ENCODE measurements at places on chromosomes 5 and 9.

GRCh38 chr9:107260437-107261081 is 22.5 kb upstream of the RAD23B start:
- DNase-seq: no peak

DNA sequence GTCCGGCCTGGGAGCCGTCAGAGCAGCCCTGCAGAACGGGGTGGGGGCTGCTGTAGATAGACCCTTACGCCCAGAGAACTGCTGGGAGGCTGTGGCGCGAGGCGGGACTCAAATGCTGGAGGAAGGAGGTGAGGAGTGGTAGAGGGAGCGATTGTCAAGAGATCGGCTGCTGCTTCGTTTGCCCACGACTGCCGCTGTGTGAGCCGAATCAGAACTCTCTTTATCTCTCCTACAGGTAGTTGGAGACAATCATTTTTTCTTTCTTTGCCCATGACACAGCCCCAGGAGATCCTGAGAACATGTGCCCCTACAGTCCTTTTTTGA is 456 bp downstream of the ZNF79 start:
- no peak for DNase-seq

DNA sequence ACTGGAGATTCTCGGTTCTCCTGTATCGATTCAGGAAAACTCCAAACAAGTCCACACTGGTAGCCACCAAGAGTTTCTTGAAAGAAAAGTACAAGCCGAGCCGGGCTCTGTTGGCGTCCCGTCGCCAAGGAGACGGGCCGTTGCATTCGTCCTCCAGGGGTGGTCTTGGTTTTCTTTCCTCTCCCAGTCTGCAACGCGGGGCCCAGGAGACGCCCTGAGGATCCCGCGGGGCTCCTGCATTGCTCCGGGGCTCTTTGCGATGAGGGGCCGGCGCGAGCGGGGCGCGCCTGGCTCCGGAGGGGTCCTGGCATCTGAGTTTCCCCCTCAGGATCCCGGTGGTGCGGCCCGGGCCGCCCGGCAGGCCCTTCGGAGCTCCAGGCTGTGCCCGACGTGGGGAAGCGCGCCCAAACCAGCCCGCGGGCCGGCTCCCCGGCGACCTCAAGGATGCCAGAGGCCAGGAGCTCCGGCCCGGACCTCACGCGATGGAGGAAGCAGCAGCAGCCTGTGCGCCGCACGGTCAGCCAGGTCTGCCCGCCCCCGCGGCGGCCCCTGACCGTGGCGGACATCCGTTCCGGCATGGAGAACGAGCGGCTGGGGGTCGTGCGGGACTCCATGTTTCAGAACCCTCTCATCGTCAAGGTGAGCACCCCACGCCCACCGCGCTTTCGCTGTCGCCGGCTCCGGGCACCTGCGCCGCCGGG is at the start of gene CFAP77:
Gene CFAP77, plus strand, starts transcription at position 384 of the 701 bp plus-strand sequence. Its CDS starts 61 bp downstream, at position 445.
- peak; percentile 22 for DNase-seq

- DNase-seq: no peak
Observed at GRCh38 chr9:100580257-100580656, 2.4 kb downstream of the CAVIN4 start.

DNA sequence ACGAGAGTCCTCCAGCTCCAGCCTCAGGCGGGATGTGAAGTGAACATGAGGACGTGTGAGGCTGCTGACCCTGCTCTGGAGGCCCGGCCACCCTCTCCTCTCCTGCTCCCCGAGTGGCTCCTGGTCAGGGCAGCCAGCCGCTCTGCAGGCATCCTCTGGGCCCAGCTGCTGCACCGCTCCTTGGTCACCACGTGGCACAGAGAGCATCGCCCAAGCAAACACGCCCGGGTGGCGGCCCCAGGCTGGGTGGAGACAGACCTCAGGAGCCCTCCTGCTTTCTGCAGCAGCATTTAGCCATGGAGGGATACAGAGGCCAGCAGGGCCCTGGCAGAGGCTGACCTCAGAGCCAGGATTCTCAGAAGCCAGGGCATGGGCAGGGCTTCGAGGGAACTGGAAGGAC is 69.7 kb upstream of the SARDH start:
- no peak for DNase-seq

DNA sequence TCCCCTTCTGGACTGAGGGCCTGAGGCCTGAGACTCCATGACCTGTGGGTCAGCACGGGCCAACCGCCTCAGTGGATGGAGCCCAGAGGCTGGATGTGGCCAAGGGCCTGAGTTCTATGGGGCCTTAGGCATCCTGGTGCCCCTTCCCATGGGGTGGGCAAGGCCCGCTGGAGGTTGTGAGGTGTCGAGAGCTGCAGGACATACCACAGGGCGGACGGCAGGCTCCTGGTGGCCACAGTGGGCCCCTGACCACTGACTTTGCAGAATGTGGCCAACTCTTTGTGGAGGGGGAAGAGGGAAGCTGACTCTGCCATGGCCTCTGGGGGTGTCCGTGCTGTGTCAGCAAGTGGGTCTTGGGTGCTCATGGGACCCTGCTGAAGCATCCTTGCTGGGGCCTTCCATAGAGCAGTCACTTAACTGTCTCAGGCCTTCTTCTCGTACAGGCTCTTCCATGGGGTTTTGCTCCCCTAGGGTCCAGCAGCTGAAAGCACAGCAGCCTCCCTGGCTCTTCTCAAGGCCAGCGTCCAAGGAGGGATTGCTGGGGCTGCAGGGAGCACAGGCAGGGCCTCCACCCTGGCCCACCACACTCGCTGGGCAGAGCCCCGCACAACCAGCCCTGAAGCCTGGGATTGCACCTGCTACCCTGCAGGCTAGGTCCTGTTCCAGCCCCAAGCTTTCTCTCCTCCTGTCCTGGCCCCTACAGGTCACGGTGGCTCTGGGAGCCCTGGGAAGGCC is 21.6 kb upstream of the SLC9A3 start:
- DNase-seq: no peak

GRCh38 chr9:91361291-91362050 is at the start of gene AUH:
Gene AUH, minus strand, starts transcription at chr9:91361918. Its CDS starts 29 bp downstream, at chr9:91361889.
- peak; percentile 81 for DNase-seq

DNA sequence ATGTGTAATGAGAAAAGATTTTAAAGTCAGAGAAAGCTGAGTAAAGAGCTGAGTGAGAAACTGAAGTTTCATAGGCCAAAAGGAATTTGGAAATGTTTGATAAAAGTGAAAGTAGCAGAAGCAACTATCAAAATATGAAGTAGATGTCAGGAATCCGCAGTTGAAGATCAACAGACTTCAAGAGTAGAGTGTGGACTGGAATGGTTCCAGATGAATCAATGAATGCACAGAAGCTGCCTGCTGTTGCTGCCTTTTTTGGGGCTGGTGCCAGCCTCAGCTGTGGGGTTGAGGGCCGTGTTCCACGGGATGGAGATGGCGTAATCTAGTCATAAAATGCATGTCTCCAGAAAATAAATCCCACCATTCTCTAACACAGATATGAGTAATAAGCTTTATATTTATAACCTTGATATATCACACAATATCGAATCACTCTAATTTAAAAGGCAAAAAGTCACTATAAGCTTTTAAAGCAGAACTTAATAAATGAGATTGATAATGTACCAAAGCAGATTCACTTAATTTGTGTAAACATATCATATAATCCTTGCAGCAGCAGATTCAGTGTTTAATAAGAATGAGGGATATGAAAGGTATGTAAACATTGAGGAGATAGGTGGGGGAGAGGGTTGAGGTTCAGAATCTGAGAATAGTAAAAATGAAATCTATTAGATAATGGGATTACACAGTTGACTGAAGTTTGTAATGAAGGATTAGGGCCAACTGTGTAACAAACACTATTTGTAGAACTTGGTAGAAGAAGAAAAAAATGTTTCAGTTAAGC is 652.3 kb upstream of the FTMT start:
- DNase-seq: no peak

GRCh38 chr5:109329333-109330237 is 80.2 kb downstream of the PJA2 start:
- no peak for DNase-seq

GRCh38 chr9:93203026-93203717 is 19.2 kb downstream of the WNK2 start:
- no peak for DNase-seq

- no peak for DNase-seq
Observed at GRCh38 chr5:146633323-146633764, 117.4 kb upstream of the GPR151 start.

DNA sequence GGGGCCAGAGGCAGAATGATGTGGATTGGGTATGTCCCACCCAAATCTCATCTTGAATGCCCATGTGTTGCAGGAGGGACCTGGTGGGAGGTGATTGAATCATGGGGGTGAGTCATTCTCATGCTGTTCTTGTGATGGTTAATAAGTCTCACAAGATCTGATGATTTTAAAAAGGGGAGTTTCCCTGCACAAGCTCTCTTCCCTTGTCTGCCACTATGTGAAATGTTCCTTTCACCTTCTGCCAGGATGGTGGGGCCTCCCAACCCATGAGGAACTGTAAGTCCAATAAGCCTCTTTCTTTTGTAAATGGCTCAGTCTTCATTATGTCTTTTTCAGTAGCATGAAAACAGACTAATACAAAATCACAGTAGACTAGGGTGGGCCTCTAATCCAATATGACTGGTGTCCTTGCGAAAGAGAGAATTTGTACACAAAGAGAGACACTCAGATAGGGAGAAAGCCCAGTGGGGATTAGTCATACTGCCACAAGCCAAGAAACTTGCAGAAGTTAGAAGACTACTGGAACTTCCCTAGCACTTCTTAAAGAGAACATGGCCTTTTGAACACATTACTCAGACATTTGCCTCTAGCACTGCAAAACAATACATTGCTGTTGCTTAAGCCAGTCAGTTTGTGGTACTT is 68.4 kb downstream of the ANXA1 start:
- DNase-seq: no peak

DNA sequence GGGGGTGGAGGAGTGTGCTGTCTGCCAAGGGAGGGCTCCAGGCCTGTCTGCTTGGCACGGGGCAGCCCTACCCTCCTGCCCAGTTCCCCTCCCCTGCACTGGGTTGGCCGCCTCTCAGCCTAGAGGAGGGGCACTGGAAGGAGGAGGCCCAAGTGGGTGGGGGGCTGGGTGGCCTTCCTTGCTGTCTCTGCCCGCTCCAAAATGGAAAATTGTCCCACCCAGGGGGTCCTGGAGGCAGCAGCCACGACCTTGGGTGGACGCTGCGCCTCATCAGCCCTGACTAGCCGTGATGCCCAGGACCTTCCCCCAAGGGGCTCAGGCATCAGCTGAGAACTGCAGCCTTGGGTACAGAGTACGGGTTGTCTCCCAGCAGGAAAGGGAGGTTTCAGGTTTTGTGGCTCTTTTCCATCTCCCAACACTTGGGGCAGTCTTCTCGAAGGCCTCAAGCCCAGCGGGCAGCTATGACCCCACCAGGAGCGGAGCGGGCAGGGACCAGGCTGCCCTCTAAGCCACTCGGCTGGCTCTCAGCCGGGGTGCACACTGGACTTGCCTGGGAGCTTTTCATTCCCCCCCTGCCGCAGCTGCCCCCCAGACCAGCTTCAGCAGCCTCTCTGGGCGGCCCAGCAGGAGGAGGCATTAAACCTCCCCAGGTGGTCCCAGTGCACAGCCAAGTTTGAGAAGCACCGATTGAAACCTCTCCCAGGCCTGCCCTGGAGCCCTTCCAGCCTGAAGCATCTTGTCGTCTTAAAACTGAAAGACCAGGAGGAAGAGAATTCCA is 20.6 kb downstream of the NTNG2 start:
- no peak for DNase-seq

- DNase-seq: no peak
Observed at GRCh38 chr5:139861021-139861888, 65.6 kb downstream of the PSD2 start.

DNA sequence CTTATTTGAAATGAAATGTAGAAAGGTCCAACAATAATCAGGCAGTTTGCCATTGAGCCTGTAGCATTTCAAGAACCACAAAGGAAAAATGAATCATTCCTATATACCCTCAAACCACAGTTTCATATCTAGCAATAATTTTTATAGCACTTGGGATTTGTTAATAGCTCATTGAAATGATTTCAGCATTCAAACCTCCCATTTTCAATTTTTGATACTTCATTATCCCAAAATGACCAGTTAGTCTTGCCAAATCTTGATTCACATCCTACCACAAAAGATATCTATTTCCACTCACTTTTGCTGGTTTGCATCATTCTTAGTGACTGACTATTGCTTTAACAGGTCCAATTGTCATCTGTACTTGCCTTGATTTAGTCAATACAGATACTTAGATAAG is 790.1 kb downstream of the TLE1 start:
- no peak for DNase-seq

DNA sequence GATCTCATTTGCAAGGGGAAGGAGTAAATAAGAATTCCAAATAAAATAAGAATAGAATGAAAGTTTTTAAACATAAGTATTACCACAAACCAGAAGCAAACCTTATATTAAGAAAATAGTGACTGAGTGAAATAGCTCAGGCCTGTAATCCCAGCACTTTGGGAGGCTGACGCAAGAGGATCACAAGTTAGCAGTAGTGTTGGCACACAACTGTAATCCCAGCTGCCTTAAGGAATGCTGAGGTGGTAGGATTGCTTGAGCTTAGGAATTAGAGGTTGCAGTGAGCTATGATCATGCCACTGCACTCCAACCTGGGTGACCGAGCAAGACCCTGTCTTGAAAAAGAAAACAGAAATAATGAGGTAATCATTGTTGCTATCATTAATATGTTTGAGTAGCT is 47.0 kb downstream of the APC start:
- no peak for DNase-seq

GRCh38 chr9:10366171-10366779 is 246.5 kb downstream of the PTPRD start:
- no peak for DNase-seq

GRCh38 chr5:53831496-53831895 is 271.1 kb downstream of the NDUFS4 start:
- DNase-seq: no peak

GRCh38 chr5:16178745-16179372 is 732 bp downstream of the MARCHF11 start:
- peak; percentile 33 for DNase-seq

GRCh38 chr9:70197216-70198044 is 61.3 kb upstream of the SMC5 start:
- DNase-seq: no peak

DNA sequence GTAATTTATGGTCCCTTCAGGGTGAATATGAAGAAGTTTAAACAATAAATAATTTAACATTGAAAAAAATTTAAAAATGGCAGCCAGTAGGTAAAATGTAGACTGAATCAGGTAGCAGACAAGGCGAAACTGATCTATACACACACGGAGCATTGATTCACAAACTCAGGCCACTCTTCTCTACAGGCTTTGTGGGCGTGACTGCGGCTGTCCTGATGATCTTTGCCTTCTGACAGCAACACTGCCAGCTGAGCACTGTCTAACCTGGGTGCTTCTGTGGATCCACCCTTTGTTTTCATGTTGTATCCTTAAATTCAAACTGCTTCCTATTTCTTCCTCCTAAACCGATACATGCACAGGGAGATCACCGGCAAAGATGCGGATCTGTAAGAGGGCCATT is 315.4 kb upstream of the ADCY2 start:
- no peak for DNase-seq

DNA sequence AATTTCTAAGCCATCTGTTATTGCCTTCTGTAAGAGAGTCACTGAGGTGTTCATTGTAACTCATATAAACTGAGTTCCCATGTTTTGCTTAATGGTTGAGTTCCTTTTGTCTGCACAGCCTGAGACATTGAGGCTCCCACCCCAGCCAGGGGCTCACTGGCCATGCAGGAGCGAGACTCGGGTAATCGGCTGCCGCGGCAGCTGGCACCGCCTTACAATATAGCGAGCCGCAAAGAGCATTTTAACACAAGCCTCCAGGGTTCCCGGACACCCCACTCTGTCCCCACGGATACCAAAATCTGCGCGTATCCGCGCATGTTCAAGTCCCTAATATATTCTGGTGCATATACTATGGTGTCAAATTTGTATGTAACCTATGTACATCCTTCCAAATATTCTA is 24.4 kb upstream of the GLDC start:
- no peak for DNase-seq

All from naive thymus-derived CD8-positive, alpha-beta T cell (primary cell).